ENCODE measurements at places on chromosomes 3 and 15.

GRCh38 chr3:41192885-41193284, 6.4 kb upstream of the CTNNB1 start:
- no peak for DNase-seq

- no peak for DNase-seq
Observed at GRCh38 chr15:101026656-101027272, 107.6 kb downstream of the LRRK1 start.

DNA sequence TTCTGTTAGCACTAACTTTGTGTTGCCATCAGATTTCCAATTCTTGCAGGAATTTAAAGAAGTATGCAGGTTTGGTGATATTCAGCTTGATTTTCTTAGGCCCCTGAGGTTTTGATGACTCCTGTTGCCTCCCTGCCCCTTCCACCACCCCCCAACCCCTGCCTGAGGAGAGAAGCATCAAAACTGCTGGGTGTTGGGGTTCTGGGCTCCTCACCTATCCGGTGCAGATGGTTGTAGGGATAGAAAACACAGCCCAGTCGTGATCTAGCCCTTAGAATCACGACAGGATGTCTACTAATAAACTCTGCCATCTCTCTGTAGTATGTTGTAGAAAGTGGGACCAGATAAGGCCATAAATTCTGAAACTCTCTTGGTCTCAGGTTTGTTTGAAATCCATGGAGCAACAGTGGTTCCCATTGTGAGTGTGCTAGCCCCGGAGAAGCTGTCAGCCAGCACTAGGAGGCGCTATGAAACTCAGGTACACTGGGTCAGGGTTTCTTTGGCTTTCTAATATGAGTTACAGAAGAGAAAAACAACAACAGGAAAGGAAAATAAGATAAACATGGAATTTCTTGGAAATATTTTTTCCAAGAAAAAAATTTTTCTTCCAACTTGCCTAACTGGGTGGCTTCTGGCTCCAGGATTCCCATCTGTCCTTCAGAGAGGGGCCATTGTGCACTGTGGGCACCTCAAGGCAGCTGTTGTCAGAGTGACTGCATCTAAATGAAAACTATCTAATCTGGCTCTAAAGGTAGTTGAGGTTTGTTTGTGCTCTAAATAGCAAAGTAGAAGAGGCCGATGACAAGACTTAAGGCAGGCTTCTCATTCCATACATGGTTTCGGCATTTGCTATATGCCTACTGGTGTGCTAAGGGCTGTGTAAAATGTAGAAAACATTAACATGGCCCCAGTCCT, 8.7 kb downstream of the SRP14 start:
- DNase-seq = no peak

GRCh38 chr3:43907508-43907858, 216.7 kb downstream of the ABHD5 start:
- DNase-seq = no peak

GRCh38 chr3:95721938-95722337, 1092.5 kb upstream of the EPHA6 start:
- DNase-seq = no peak

GRCh38 chr3:168659015-168659414, 563.3 kb upstream of the GOLIM4 start:
- DNase-seq = no peak

DNA sequence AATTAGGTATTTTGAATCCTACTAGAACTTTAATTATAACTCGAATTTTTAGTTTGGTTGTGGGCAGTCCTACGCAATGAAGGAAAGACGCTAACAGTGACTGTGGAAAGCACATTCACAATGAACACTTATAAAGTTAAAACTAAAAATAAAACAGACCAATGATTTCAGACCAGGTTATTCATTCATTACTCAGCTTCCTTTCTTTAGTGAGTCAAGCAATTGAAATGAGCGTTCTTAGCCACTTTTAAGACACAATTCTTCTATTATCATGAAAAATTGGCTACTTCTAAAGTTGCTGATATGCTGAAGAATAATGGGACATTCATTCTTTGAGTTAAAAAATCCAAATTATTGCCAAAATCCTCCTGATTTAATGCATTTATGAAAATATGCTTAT, 66.0 kb upstream of the CMSS1 start:
- DNase-seq = no peak

DNA sequence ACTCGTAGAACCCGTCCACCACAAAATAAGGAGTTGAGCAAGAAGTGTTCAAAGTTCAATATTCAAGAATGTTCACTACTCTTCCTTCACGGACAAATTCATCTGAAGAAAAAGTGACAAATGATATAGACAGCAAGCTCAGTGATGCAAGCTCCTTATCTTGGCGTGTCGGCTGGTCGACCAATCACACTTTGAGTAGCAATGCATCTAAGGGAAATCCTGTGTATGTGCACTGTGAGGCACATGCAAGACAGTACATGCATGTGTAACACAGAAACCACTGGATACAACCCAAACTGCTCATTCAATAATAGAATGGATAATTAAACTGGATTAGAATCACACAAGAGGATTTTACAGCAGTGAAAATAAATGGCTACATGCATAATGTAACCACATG, 64.4 kb upstream of the CSPG5 start:
- DNase-seq = no peak

DNA sequence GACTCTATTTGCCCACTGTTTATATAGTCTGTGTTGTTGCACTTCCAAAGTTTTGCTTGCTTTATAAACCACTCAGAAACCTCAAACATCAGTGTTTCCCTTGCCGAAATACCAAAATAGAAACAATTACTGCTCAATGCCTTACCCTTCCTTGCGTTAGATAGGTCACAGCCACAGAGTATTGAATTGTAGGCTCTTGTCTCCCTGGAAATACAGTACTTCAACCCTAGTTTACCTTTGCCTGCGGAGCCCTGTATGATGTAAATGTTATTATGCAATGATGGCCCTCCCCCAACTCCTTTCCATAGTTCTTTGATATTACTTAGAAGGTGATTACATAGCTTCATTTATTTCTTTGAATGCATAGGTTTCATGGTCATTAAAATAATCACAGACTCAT, 44.2 kb downstream of the SOX2 start:
- DNase-seq = no peak

GRCh38 chr3:128497305-128498126, 4.5 kb upstream of the GATA2 start:
- peak; percentile 46 for DNase-seq

All from stimulated activated CD8-positive, alpha-beta memory T cell treated with anti-CD3 and anti-CD28 coated beads, Interleukin-2, amount 100 ng/mL, for 1 hour (primary cell).